Activated CD4-positive, alpha-beta T cell treated with anti-CD3 and anti-CD28 coated beads for 4 hours (primary cell): ENCODE measurements at places on chromosomes 2 and 18.

GRCh38 chr2:120991441-120991840 is 255.8 kb downstream of the GLI2 start:
- DNase-seq, result no peak

GRCh38 chr2:58553937-58554336 is 312.8 kb upstream of the FANCL start:
- no peak for DNase-seq

- DNase-seq, result no peak
These were observed 105.6 kb downstream of the PRPF40A start for GRCh38 chr2:152611458-152612231.

DNA sequence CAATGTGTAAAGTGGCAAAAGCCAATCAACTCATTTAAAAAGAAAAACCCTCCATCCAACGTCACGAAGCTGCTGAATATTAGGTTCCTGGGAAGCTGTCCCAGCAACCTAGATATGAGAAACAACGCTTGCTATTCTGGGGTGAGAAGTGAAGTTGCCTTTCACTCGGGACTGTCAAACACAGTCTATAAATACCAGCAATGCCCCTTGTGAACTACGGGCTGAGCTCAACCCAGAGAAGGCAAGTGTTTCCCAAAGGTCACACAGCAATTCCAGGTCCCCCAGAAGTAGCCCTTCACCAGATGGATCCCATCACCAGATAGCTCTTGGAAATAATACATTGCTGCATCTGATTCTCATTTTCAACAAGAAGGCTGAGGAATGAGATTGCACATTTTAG is 67.9 kb downstream of the BCL11A start:
- DNase-seq, result no peak

DNA sequence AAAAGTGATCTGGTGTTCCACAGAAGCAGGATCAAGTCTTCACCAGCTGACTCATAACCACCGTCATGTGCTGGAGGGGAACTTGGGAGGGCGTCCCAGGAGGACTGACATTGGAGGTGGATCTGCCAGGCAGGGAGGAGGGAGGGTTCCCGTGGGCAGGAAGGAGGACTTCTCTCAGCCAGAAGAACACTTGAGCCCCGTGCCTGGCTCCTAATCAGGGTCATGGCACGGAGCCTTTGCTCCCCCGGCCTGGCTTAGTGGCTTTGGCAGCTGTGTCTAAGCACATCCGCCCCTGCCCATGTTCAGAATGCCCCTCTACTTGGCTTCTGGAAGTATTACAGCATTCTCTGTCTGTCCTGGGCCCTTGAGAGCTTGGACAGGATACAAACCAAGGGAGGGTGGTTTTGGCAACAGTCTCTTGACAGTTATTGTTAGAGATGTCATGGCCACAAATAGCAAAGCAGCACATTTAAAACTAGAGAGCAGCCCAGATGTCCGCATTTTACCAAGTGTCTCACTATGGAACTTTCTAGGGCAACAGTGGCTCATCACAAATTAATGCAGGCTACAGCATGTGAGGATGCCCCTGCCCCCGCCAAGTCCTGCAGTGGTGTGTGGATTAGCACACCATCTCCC is 11.5 kb downstream of the PPP1R7 start:
- no peak for DNase-seq

DNA sequence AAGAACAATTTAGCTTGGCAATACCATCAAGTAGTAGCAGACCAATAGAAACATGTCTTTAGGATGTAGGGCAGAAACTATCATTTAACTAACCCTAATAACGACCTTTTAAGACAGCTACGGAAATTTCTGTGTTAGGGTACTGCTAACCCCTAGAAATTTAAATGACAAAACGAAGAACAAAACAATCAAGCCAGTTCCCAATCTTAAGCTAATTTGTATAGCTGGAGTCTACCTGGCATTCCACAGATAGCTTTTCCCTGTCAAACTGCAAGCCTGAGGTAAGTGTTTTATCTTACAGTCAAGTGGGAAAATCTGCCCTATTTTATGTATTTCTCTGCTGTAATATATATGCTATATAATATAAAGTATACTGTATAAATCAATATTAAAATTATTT is 37.6 kb upstream of the CDKL4 start:
- no peak for DNase-seq

DNA sequence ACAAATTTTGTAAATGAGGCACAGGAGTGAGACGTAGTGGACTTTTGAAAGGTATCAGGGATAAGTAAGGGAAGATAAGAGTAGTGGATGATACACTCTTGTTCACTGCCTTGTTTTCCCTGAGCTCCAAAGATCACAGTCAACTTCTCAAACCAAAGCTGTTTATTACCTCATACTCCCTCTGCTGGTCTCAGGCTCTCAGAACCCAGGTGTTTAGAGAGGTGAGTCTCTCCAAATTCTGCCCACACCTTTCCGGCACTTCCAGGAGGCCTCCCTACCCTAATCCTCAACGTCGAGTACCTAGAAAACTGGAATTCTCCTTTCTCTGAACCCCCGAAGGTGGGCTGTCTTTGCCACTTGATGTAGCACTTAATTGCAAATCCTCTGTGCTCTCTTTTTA is 621.1 kb downstream of the BCL11A start:
- no peak for DNase-seq
